Mesenteric fat pad (tissue), 1 donor: ENCODE measurements at places on chromosomes 7 and 10. TPM values are rescaled to one million over a fixed set of nuclear protein-coding genes. Genes with fewer than 3 reads are reported as not detected.

SLC26A4 gene
- total RNA-seq = 0.67 TPM

PRLHR gene
- not detected for total RNA-seq

- DNase-seq = no peak
Measured at GRCh38 chr7:77799078-77799964, 748 bp downstream of the PHTF2 start.

CYP3A5 gene
- total RNA-seq = 96.8 TPM

ZNRF2 gene
- total RNA-seq = 17.6 TPM

DNA sequence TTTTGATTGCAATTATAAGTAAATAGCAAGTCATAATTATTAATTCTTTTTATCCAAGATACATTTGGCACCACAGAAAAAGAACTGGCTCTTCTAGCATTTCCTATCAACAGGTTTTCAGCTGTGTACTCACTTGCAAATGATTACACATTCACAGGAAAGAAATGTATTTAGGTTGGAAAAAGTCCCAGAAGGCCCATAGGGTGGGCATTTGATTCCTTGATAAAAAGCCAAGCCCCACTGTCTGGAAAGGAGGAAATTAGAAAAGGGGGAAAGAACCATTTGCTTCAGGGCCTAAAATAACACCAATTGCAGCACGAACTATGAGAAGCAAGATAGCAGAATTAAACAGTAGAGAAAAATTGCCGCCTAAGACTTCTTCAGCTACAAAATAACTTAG is 80.8 kb upstream of the COL1A2 start:
- no peak for DNase-seq

- DNase-seq = no peak
Measured at GRCh38 chr10:68561865-68562649, 1.9 kb downstream of the TET1 start.

DNA sequence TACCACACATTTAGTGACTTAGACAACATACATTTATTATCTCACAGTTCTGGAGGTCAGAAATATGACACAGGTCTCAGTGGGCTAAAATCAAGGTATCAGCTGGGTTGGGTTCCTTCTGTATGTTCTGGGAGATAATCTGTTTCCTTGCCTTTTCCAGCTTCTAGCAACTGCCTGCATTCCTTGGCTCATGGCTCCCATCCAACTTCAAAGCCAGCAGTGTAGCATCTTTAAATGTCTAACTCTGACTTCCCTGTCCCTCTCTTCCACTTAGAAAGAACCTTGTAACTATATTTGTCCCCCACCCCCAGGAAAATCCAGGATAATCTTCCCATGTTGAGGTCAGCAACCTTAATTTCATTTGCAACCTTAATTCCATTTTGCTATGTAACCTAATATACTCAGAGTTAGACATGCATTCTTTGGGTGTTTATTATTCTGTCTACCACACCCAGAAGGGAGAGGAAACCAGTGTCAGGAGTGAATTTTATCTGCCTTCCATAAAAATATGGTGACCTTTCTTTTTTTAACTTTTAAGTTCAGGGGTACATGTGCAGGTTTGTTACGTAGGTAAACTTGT is 57.3 kb upstream of the SMIM30 start:
- DNase-seq = no peak

- no peak for DNase-seq
Measured at GRCh38 chr7:22238354-22239311, 118.3 kb downstream of the RAPGEF5 start.

PAOX gene
- 3.6 TPM for total RNA-seq

LIPF gene
- not detected for total RNA-seq
